Caco-2 (cell line): ENCODE measurements at places on chromosomes 5 and 9.

DNA sequence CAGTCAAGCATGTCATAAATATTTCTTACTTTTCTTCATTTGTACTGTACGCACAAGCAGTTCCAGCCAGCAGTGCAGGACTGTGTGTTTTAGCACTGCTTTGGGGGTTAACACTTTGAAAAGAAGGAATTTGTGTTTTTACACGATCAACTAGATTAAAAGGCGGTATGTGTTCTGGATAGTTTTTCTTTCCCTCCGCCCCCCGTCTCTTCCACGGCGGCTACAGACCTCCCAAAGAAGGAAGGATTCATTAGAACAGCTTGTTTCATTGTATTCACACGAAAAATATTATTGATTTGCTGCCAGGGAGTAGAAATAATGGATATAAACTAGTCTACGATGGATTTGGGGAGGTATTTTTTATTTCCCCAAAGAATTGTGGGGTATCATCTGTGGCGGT, 336.8 kb upstream of the RFX3 start:
- H3K4me3 ChIP-seq, result no peak overlapping the region
- no peak for DNase-seq
- H3K36me3 ChIP-seq, result no peaks in the 10 kb centered on the region
- H3K27ac ChIP-seq, result no peak overlapping the region
- no peaks in the 10 kb centered on the region for H3K4me1 ChIP-seq
- H3K27me3 ChIP-seq, result no peaks in the 10 kb centered on the region

GRCh38 chr5:177189416-177189815, 55.8 kb downstream of the NSD1 start:
- H3K4me1 ChIP-seq, result no peaks in the 10 kb centered on the region
- no peak overlapping the region for H3K27ac ChIP-seq
- no peak overlapping the region for H3K4me3 ChIP-seq
- no peaks in the 10 kb centered on the region for H3K27me3 ChIP-seq

- DNase-seq, result no peak
- peaks cover 9% of the 10 kb centered on the region; the same call in 1 of the 2 replicates for H3K4me1 ChIP-seq
- H3K27me3 ChIP-seq, result no peaks in the 10 kb centered on the region
- no peak overlapping the region for H3K27ac ChIP-seq
- no peak overlapping the region for H3K4me3 ChIP-seq
Measured at GRCh38 chr9:104868687-104869404, 59.1 kb downstream of the ABCA1 start.

GRCh38 chr5:141677415-141677814, 4.6 kb downstream of the ARAP3 start:
- no peaks in the 10 kb centered on the region for H3K27me3 ChIP-seq
- DNase-seq, result no peak
- no peaks in the 10 kb centered on the region for H3K36me3 ChIP-seq

DNA sequence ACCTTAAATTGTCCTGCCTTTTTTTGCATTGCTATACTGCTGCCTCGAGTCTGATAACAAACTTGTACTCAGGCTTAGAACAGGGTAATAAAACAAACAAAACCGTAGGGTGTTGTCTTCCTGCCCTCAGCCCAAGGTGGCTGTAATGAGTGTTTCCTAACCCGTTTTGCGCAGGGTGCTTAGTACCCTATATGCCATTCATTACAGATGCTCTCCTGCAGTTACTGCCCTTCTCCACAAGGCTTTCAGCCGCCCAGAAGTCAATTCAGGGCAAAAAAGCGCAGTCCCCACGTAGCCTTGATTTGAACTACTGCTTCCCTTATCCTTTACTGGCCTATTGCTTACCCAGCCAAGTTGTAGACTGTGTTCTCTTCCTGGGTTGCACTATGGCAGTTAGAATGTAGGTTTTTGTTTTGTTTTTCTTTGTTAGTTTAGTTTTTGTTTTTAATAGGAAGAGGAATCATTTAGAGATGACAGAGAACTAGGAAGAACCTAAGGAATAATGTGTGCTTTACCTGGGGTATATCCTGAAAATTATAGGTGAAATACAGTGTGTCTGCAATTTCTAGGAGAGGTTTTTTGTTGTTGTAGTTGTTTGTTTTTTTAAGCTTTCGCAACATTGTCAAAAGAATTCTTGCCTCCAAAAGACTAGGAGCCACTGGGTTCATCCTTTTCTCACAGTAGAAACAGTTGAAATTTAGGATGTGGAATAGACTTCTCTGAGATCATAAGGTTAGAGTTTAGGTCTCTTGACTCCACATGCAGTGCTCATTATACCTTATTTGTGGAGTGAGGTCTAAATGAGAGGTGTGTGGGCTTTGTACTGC, 1.3 kb downstream of the HMGXB3 start:
- peak overlapping the region; percentile 86 for H3K27ac ChIP-seq
- peak overlapping the region; percentile 72 for H3K4me3 ChIP-seq

DNA sequence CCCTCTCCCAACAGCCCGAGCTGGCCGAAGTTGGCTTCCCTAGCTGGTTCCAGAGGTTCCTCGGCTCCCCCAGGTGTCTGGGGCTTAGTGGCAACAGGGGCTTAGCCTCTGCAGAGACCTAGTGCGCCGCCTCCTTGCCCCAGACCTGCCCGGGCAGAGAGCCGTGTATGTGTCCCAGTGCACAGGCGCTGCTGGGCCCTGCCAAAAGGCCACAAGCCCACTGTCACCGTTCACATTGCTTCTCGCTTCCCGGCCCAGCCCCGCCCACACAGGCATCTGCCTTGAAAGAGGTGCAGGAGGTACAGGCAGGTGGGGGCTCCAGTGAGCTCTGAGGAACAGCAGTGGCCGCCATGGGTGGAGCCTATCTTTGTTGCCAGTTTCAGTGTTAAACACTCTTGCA, 2.5 kb upstream of the CACFD1 start:
- peaks cover 12% of the 10 kb centered on the region for H3K4me1 ChIP-seq
- DNase-seq, result no peak
- no peaks in the 10 kb centered on the region for H3K27me3 ChIP-seq

GRCh38 chr5:36346896-36347690, 45.4 kb upstream of the RANBP3L start:
- no peaks in the 10 kb centered on the region for H3K4me1 ChIP-seq
- no peak overlapping the region for H3K4me3 ChIP-seq
- H3K27me3 ChIP-seq, result no peaks in the 10 kb centered on the region
- DNase-seq, result no peak

GRCh38 chr9:32344551-32345182, 39.8 kb upstream of the ACO1 start:
- H3K4me1 ChIP-seq, result no peaks in the 10 kb centered on the region
- no peaks in the 10 kb centered on the region for H3K27me3 ChIP-seq
- H3K36me3 ChIP-seq, result no peaks in the 10 kb centered on the region
- DNase-seq, result no peak

GRCh38 chr5:132414634-132415378, 45.3 kb downstream of the SLC22A5 start:
- no peaks in the 10 kb centered on the region for H3K36me3 ChIP-seq
- H3K4me3 ChIP-seq, result no peak overlapping the region
- no peaks in the 10 kb centered on the region for H3K27me3 ChIP-seq
- peak overlapping the region; percentile 54 for H3K27ac ChIP-seq
- DNase-seq, result peak; percentile 59

DNA sequence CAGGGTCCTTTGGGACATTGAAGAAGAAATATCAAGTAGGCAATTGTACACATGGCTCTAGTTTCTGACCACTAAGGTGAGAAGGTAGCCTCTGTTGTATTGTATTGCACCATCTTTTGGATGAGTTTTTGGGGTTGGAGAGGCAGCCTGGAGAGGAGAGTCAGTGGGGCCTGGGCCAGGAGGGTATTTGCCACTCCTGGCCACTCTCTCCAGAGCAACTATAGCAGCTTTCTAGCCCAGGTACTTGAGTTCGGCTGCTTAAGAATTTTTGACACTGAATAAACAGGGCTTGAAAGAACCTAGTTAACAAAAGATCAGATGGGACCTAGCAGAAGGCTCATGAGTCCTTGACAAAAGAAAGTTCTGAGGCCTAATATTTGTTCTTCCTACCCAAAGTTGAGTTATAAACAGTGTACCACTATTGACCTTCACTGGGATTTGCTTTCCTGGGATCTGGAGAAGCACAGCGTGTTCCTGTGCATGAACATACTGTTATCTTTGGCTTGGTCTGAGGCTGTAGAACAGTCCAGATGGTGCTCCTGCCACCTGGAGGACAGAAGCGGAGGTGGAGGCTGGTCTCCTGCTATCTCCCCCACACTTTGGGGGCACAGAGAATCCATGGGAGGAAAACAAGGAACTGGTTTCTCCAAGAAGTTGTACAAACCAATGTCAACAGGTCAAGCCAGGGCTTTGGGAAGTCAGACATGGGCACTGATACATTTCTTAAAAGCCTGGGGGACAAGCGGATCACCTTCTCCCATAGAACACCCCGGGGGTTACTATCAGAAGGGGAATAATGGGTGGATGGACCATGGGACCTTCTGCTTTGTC, 110.4 kb upstream of the LIFR start:
- no peak overlapping the region for H3K4me3 ChIP-seq
- no peaks in the 10 kb centered on the region for H3K27me3 ChIP-seq
- H3K4me1 ChIP-seq, result peaks cover 58% of the 10 kb centered on the region
- H3K27ac ChIP-seq, result peak overlapping the region; percentile 13

DNA sequence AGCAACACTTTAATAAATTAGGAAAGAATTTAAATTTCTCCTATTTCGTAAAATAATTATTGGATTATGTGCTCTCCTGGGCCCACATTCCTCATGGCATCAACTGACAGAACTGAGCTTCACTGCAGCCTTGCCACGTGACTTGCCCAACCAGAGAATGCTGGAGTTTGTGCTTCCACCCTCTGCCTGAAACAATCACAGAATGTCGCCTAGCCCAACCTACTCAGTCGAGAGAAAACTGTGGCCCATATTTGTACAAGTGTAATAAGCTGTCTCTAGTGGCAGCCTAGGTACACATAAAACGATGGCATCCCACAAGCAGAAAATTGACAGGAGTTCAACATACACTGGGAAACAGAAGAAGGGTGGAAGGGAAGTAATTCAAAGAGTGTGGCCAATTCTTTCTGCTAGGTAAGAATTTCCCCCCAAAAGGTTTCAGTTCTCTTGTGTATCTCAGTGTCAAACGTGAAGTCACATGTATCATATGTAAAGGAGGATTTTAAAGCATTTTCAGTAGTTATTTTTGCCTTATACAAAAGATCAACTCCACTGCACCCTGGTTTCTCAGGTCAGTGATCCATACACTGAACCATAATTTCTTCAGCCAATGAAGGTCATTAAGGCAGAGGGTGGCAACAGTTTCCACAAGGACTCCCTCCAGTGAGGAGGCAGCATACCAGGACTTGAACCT, 41.7 kb downstream of the ZNF608 start:
- H3K4me1 ChIP-seq, result peaks cover 69% of the 10 kb centered on the region
- H3K27ac ChIP-seq, result no peak overlapping the region
- H3K36me3 ChIP-seq, result no peaks in the 10 kb centered on the region

GRCh38 chr9:2319421-2319820, 302.2 kb upstream of the VLDLR start:
- no peaks in the 10 kb centered on the region for H3K27me3 ChIP-seq
- H3K4me3 ChIP-seq, result no peak overlapping the region
- DNase-seq, result no peak
- no peaks in the 10 kb centered on the region for H3K4me1 ChIP-seq
